ENCODE measurements at places on chromosomes 12 and 14.
A peak's percentile ranks its signal among the peaks of the same experiment; 100 is the strongest.

GRCh38 chr12:104553421-104553820 is 96.7 kb downstream of the CHST11 start:
- no peak for DNase-seq

DNA sequence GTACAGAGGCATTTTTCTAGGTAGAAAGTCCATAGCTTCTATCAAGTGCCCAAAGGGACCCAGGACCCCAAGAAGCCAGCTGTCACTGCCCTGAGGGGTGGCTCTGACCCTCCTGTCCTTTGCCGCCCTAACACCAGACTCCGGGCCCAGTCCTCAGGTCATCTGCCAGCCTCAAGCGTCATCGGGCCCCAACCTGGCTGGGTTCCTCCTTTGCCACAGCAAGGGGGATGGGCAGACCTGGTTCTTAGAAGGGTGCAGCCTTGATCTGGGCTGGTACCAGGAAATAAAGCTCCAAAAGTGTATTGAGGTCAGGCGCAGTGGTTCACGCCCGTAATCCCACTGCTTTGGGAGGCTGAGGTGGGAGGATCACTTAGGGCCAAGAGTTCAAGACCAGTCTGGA is 27.1 kb upstream of the FAM222A start:
- no peak for DNase-seq

GRCh38 chr14:73588695-73589094 is 3.0 kb upstream of the ACOT4 start:
- no peak for DNase-seq

GRCh38 chr12:32148372-32148771 is 41.7 kb downstream of the BICD1 start:
- no peak for DNase-seq

- no peak for DNase-seq
Measured at GRCh38 chr12:87513536-87514280, 515.5 kb downstream of the C12orf50 start.

- DNase-seq, result no peak
Measured at GRCh38 chr14:100067971-100068959, 3.0 kb downstream of the EVL start.

DNA sequence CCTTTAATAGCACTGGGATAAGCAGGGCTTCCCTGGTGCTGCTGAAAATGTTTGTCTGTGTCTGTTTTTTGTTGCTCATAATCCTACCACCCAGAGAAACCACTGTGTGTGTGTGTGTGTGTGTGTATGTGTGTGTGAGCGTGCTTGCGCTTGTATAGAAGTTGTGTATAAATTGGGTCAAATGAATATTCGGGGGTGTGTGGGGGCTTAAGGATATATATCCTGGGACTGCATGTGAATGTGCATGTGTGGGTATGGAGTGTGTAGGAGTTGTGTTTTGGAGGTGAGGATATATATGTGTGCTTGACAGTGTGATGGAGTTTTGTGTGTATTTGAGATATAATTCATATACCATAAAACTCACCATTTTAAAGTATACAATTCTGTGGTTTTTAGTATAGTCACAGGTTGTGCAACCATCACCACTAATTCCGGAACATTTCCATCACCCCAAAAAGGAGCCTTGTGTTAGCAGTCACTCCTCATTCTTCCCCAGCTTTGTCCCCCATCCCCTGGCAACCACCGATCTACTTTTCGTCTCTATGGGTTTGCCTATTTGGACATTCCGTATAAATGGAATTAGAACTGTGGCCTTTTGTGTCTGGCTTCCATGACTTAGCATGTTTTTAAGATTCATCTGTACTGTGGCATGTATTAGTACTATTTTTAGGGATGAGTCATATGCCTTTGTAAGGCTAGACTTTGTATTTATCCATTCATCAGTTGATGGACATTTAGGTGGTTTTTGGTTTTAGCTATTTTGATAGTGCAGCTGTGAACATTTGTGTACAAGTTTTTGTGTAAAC is 25.6 kb downstream of the TCTN1 start:
- no peak for DNase-seq

GRCh38 chr12:9868311-9868801 is 798 bp downstream of the CLEC2B start:
- no peak for DNase-seq

DNA sequence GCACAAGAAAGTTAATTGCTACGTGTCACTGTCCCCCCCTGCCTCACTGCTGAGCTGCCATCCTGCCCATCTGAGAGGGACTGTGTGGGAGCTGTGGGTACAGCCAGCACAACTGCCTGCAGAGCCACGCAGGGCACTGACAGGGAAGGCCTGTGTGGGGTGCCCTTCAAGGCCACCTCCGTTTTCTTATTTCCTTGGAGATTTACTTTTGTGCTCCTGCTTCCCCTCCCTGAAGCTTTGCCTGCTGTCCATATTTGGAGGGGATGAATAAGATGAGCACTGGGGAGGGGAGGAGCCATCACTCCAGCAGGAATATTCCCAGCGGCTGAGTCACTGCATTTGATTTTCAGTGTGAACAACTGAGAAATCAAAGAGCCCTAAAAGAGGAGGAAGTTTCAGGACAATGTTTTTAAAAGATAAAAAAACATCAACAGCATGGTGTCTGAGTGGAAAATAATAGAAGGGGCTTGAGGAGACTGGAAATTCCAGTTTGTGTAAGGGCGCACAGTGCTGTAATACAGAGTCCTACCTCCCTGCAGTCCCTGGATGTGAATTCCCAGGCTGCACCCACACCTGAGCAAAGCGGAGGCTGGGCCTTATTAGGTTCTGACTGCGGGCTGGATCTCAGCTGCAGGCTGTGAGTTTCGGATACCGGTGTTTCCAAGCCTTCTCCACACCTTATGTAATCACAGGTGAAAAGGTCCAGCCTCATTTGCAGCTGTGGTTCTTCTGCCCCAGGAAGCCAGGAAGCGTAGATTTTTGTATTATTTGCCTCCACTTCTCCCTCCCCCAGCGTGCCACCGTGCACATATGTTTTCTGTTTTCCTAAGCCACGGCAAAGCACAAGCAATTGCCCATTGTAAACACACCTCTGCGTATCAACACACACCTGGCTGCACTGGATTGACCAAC is 192.6 kb upstream of the BCL2L14 start:
- peak; percentile 50 for DNase-seq

DNA sequence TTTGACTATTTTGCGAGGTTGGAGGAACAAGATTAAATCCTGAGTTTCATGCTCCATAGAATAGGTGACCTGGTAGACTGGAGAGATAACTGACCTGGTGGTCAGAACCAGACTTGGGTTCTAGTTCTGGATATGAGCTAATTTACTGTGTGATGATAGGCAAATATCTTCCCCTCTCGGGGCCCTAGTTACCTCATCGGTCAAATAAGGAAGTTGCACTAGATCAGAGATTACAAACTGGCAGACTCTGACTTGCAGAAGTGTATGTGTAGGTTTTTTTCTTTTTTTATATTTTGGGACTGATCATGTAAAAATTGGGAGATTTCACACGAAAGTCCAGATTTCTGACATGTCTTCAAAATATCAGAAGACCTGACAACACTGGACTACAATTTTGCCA is 37.0 kb downstream of the RPH3A start:
- no peak for DNase-seq

DNA sequence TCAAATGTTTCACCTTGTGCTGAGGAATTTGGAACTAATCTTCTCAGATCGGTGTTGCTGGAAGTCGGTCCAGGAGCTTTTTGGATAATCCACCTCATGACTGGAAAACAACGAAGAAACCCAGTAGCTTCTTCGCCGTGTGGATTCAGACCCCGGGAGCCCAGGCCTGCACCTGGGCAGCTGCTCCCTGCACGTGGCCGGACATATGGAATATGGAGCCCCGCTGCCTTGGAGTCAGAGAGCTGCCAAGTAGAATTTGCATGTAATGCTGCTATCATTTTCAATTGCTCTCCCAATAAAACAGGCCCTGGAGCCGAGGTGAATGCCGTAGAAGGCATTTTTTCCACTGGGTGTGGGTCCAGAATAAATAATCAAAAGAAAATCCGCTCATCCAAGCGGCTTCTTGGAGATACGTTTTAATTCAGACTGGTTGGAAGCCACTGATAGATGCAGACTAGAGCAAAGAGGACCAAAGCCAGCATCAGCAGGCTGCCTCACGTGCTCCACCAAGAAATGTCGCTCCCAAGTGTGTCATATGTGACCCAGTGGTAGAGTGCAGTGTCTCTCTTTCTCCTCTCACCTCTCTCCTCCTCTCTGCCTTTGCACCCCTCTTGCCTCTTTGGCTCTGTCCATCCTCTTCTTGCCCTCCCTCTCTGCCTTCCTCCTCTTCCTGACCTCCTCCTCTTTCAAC is 115.3 kb downstream of the ZNF664 start:
- DNase-seq, result peak; percentile 85

- no peak for DNase-seq
Measured at GRCh38 chr14:70354204-70354603, 5.3 kb downstream of the COX16 start.

GRCh38 chr14:65832431-65833266 is 420.1 kb downstream of the FUT8 start:
- DNase-seq, result no peak

GRCh38 chr12:85076688-85077430 is 40.7 kb downstream of the LRRIQ1 start:
- DNase-seq, result peak; percentile 75

- DNase-seq, result no peak
Measured at GRCh38 chr14:66600416-66600815, 92.5 kb downstream of the GPHN start.

GRCh38 chr12:130601327-130601726 is 114.8 kb downstream of the RIMBP2 start:
- DNase-seq, result no peak

DNA sequence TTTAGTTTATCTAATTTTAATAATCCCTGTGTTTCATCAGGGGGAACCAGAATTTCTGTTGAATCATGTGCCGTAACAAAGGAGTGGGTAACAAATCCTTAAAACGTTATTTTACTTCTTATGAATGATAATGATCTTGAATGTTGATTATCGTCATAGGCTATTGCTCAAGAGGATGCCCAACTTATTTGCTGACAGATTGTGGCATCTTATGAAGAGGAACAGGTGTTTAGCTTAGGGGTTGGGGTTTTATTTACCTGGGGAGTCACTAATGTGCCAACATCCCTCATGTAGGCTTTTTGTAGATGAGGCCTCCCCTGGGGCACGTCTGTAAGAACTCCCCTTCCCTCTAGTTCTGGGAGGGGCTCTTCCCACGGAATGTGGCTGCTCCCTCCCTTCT is 32.4 kb upstream of the TMX1 start:
- DNase-seq, result no peak

DNA sequence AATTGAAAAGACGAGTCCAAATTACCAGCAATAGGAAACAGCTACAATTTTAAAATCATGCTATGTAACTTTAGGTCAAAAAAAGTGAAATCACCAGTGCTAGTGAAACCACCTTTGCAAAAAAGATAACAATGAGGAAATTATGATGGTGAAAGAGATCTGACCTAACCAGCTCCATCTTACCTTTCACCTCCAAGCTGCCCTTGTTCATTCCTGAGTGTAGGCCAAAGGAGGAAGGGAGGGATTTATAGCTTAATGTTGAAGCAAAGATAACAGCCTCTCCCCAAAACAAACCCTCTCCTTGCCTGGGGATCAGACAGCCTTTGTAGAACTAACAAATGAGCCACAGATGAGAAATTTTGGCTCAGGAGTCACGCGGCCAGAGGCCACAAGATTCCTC is 83.2 kb upstream of the EIF5 start:
- DNase-seq, result no peak

GRCh38 chr14:100587086-100587762 is at the start of gene BEGAIN:
Gene BEGAIN (minus strand): TSS chr14:100587417. CDS start chr14:100587290, 127 bp downstream.
- peak; percentile 62 for DNase-seq

- peak; percentile 57 for DNase-seq
Measured at GRCh38 chr14:96584199-96584906, 82.2 kb downstream of the PAPOLA start.

DNA sequence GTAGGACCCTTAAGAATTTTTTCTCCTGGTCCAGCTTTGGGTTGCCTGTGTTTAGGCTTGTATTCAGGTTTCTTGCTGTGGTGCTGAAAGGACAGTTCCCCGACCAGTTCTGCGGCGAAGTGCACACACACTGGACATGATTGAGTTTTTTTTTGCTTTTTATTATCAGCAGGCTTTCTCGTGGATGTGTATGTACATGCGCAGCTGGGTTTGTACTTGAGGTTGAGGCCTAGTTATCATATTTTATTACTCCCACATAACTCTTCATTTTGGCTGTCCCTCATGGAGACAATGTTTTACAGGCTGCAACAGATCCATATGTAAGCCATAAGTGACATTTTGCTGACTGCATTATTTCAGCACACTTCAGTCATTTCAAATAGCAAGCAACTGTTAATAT is 2.5 kb downstream of the SCN8A start:
- peak; percentile 51 for DNase-seq
